ENCODE measurements at places on chromosomes 11 and 22.

DNA sequence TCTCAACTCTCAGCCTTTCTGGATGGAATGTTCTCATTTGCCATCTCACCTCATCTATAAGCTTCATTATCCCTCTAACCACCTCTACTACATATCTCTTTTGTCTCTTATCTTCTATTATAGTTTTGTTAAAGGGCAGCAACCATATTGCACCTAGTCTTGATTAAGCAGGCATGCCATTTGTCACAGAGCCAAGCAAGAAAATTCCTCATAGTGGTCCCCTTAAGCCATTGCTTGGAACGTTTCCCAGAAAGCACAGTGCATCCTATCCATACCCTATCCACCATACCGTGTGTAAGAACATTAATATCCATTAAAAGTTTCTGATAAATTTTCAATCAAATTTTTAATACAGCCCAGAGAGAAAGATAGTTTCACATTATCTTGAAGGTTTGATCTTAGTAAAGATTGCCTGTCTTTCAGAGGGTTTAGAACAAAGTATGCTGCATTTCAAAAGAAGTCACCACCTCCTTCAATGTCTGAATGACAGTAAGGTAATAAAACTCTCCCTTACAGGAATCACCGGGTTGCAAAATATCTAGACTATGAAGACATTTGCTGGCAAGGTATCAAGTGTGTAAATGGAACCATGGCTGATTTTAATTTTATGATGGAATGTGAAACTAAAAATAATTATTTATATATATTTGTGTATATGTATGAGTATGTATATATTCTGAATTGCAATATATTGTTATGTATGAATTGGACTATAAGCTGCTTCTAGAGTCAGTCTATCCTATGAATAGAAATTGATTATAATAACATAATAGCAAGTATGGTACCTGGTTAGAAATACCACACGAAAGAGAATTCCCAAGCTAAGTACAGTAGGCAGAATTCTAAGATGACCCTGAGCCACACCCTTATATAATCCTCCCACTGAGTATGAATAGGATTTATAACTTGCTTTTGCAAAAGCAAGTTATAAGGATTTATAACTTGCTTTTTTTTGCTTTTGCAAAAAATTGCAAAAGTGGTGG lies 1296.3 kb downstream of the LRRC4C start:
- no peaks in the 10 kb centered on the region for H3K27me3 ChIP-seq
- H3K4me1 ChIP-seq = peaks cover 6% of the 10 kb centered on the region
- H3K36me3 ChIP-seq = no peaks in the 10 kb centered on the region
- no peak overlapping the region for H3K27ac ChIP-seq

DNA sequence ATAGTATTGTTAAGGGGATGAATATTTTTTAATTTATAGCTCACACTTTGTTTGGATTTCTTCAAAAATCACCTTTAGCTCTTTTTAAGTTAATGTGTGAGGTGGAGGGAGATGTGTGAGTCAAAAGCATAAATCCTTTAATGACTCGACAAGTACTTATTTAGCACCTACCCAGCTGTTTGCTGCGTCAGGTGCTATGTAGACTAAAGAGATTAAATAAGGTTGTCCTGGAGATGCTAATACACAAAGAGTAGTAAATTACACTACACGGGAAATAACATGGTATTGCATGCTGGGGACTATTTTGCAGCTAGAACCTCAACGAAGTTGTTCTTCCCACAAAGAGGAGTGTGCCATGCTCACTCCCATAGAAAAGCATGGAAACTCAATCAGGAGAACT lies 583.3 kb upstream of the TENM4 start:
- no peak overlapping the region for H3K27ac ChIP-seq
- peak; percentile 26 for DNase-seq
- H3K4me3 ChIP-seq = no peak overlapping the region
- H3K36me3 ChIP-seq = no peaks in the 10 kb centered on the region

- no peak overlapping the region for H3K4me3 ChIP-seq
- H3K27me3 ChIP-seq = peaks cover 6% of the 10 kb centered on the region
- H3K4me1 ChIP-seq = no peaks in the 10 kb centered on the region
- no peaks in the 10 kb centered on the region for H3K36me3 ChIP-seq
Observed at GRCh38 chr11:133509924-133510697, 22.2 kb downstream of the OPCML start.

DNA sequence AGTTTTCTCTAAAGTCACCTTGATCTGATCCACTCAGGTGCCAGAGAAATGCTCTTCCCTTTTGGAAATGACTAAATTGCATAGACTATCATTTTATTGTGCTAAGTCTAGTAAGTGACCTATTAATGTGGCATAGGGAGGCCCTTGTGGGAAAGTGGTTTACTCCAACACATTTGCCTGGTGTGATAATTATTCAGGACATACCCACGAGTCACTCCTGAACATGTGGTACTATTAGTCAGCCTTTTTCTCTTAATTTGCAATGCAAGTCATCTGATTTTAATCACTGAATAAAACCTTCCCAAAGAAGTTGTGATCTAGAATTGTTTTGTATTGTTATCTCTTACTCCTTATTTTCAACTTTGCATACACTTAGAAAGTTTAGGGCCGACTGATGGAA lies 148.7 kb downstream of the OR4C45 start:
- no peak overlapping the region for H3K4me3 ChIP-seq
- H3K27me3 ChIP-seq = no peaks in the 10 kb centered on the region
- H3K36me3 ChIP-seq = no peaks in the 10 kb centered on the region
- no peak for DNase-seq

GRCh38 chr22:50257041-50257440 lies 4.4 kb downstream of the MAPK12 start:
- H3K4me3 ChIP-seq = no peak overlapping the region
- DNase-seq = no peak
- no peak overlapping the region for H3K27ac ChIP-seq
- H3K27me3 ChIP-seq = peaks cover 43% of the 10 kb centered on the region
- peaks cover 46% of the 10 kb centered on the region for H3K4me1 ChIP-seq
- H3K36me3 ChIP-seq = peaks cover 12% of the 10 kb centered on the region

DNA sequence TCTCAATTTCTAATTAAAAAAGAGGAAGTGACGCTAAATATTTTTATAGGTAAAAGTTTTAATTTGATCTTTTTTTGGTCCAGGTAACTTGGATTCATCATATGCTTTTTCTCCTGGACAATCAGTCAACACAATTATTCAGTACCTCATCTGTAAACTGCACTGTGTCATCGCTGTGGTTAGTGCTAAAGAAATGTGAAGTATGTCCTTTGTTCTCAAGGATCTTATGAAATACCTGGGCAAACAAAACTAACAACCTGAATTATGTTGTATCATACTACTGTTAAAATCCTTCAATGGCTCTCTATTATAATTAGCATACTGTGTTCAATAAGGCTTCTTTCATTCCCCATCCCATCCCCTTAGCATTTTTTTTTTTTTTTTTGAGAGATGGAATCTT lies 19.9 kb upstream of the SCN3B start:
- H3K27ac ChIP-seq = no peak overlapping the region
- no peak overlapping the region for H3K4me3 ChIP-seq
- no peak for DNase-seq

DNA sequence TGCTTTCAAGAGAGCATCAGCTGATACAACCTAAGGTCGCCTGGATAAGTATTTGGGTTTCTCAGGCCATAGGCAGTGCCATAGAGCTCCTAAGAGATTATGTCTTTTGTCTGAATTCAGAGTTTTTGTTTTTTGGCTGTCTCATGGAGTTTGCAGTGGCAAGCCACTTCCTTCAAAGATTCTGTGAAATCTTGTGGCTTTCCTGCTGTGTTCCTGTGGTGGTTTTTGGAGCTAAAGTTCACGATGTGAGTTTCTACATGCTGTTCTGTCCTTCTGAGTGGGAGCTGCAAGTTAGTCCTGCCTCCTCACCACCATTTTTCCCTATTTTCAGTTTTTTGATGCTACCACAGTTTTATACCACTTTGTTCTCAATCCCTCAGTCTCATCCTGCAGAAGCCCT lies 111.4 kb downstream of the COMMD9 start:
- no peak for DNase-seq
- H3K27ac ChIP-seq = no peak overlapping the region
- H3K36me3 ChIP-seq = no peaks in the 10 kb centered on the region
- no peaks in the 10 kb centered on the region for H3K27me3 ChIP-seq
- H3K4me3 ChIP-seq = no peak overlapping the region
